Glutamatergic neuron (in vitro differentiated cells): ENCODE measurements at places on chromosomes 6 and 20. TPM values are rescaled to one million over a fixed set of nuclear protein-coding genes. Genes with fewer than 3 reads are reported as not detected.
A peak's percentile ranks its signal among the peaks of the same experiment; 100 is the strongest.

MEI4 gene
- 0.86 TPM for total RNA-seq

REM1 gene
- 2.8 TPM for total RNA-seq

C20orf141 gene
- total RNA-seq, result not detected

TTK gene
- 6.3 TPM for total RNA-seq

VGLL2 gene
- total RNA-seq, result not detected

- no peaks in the 10 kb centered on the region for H3K36me3 ChIP-seq
- H3K27me3 ChIP-seq, result peaks cover 14% of the 10 kb centered on the region
- no peak for DNase-seq
Measured at GRCh38 chr6:43862925-43863324, 92.9 kb downstream of the VEGFA start.

DNA sequence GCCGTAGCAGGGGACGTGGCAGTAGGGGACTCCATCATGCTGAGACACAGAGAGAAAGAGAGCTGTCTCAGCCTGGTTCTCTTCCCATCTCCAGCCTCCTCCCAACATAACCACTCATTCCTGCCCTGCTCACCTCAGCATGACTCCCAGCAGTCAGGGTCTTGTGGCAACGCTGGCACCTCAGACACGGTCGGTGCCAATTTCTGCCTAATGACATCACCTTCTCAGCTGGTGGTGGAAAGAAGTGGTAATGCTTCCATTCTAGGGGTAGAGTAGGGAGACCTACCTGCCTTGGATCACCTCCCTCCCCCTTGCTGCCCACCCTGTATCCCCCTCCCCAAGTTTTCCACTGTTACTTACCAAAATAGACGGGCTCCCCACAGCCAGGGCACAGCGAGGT, 2.5 kb downstream of the CRIP3 start:
- peaks cover 3% of the 10 kb centered on the region for H3K27me3 ChIP-seq
- no peaks in the 10 kb centered on the region for H3K36me3 ChIP-seq
- H3K4me1 ChIP-seq, result no peaks in the 10 kb centered on the region
- no peak overlapping the region for H3K4me3 ChIP-seq
- H3K27ac ChIP-seq, result no peak overlapping the region
- DNase-seq, result no peak

DNA sequence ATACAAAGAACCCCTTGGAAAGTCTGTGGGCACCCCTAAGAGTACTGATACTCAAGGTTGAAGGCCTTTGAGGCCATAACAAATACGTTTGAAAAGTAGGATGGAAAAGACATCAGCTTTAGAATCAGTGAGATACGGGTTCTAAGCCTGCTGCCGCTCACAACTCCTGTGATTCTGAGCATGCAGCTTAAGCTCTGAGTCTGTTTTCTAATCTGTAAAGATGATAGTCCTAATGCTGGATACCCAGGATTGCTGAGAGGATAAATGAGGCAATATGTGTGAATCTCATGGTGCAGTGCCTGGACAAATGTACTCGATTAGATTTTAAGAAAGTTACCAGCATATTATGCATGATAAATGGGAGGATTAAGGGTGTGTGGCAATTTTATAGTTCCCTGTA, 321.0 kb upstream of the HSF2 start:
- H3K27me3 ChIP-seq, result no peaks in the 10 kb centered on the region
- no peak overlapping the region for H3K27ac ChIP-seq
- no peaks in the 10 kb centered on the region for H3K36me3 ChIP-seq

DNA sequence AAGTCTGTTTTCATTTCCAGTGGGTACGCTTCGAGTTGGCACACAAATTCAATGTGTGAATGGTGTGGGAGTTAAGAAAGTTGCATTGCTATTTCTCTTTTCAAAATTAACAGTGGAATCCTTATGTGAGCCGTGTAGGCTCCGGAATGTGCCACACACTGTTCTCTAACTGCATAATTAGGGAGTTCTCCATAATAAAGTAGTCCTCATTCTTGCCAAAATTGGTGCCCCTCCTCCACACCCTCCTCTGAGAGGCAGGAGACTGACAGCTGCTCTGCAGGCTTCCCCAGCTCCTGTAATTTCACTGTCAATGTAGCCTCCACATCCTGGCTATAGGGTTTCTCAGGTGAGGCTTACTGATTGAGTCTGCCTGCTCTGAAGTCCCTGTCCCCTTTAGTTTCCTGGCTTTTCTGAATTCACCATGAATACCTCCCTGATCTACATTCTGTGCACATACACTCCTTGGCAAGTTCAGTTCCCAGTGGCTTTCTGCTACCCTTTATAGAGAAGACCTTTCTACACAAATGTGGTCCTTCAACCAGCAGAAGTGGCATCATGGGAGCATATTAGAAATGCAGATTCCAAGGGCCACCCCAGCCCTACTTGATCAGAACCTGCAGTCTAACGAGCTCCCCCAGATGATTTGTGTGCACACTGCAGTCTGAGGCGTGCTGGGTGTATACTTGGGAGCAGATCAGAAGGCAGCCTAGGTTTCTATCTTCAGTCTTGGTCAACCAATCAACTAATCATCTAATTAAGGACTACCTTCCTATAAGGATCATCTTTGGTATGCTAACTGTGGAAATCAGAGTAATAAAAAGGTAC, 19.9 kb upstream of the CCN6 start:
- no peak overlapping the region for H3K4me3 ChIP-seq
- H3K27me3 ChIP-seq, result peaks cover 5% of the 10 kb centered on the region

DNA sequence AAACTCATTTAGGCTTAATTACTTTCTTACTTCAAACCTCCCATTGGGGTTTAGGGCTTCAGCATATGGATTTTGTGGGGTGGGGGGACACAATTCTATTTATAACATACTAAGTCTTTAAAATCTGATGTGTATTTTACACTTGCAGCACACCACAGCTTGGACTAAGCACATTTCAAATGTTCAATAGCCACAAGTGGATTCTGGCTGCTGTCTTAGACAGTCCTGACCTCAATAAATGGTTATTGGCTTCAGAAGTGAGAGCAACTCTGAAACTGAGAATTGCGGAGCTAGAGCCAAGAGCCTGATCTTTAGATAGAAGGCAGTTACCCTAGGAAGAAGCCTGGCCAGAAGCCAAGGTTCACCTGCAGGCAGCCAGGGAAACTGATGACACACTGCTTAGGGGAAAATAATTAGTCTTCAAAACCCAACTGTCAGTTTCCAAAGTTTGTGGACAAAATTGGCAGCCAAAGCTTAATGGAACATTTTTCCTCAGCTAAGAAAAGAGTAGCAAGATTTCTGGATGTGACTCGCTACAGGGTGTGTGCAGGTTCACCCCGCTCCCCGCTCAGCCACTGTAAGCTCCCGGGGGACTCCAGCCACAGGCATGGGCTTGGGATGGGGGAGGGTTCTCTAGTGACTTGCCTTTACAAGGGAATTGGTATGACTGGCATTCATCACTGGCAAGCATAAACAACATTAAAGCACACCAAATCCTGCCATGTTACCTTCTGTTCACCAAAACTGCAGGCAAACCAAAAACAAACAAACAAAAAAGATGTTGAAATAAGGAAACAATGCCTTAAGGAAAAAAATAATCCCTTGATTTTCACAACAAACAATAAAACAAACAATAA, 219.8 kb downstream of the TFAP2A start:
- DNase-seq, result no peak
- no peaks in the 10 kb centered on the region for H3K36me3 ChIP-seq
- H3K27ac ChIP-seq, result no peak overlapping the region
- H3K4me3 ChIP-seq, result no peak overlapping the region

DNA sequence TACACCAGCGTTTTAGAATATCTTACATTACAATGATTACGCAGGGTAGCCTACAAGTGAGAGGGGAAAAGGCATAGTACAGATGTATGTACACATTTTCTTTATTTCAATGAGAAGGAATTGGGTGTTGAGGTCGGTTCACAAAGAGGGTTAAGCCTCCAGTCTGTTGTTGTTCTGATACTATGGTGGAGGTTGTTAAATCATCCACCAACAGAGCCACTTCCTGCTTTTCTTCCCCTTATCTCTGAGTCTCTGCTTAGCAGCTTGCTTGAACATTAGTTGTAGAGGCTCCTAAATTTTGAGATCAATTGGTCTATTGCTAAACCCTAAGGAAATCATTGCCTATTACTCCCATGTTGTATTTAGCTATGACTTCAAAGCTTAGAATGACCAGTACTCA, 7.3 kb downstream of the RGS17 start:
- H3K27ac ChIP-seq, result no peak overlapping the region
- H3K36me3 ChIP-seq, result no peaks in the 10 kb centered on the region
- H3K27me3 ChIP-seq, result no peaks in the 10 kb centered on the region
- H3K4me1 ChIP-seq, result no peaks in the 10 kb centered on the region
- no peak overlapping the region for H3K4me3 ChIP-seq

DNA sequence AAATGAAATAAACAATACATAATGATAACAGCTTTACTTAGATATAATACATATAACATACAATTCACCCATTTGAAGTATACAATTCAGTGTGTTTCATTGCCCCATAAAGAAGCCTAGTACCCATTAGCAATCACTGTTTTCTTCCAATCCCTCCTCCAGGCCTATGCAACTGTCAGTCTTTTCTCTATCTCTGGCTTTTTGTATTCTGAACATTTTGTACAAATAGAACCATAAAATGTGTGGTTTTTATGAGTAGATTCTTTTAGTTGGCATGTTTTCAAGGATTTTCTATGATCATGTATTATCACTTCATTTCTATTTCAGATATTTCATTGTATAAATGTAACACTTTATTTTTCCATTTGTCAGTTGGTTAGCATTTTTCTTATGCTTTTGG, 54.6 kb upstream of the MYO6 start:
- no peaks in the 10 kb centered on the region for H3K36me3 ChIP-seq
- H3K4me1 ChIP-seq, result no peaks in the 10 kb centered on the region
- DNase-seq, result no peak
- no peak overlapping the region for H3K4me3 ChIP-seq
- no peak overlapping the region for H3K27ac ChIP-seq

DNA sequence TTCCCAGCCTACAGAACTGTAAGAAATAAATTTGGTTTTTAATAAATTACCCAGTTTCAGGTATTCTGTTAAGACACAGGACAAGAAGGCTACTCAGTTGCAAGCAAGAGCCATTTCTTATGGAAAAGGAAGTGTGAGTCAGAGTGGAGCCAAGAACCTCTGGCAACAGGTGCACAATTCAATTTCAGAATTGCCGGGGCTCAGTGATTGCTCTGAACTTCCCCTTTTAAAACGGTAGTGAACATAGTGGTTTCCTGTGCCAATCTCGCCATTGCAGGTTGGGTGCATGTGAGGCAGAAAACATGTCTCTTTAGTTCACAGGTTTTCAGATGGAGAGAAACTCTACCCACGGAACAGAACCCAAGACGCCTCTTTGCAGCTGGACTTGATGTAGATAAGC, 16.4 kb downstream of the PIGT start:
- no peaks in the 10 kb centered on the region for H3K36me3 ChIP-seq
- H3K27me3 ChIP-seq, result no peaks in the 10 kb centered on the region
- H3K27ac ChIP-seq, result no peak overlapping the region
- no peak overlapping the region for H3K4me3 ChIP-seq
- DNase-seq, result no peak
- H3K4me1 ChIP-seq, result no peaks in the 10 kb centered on the region

DNA sequence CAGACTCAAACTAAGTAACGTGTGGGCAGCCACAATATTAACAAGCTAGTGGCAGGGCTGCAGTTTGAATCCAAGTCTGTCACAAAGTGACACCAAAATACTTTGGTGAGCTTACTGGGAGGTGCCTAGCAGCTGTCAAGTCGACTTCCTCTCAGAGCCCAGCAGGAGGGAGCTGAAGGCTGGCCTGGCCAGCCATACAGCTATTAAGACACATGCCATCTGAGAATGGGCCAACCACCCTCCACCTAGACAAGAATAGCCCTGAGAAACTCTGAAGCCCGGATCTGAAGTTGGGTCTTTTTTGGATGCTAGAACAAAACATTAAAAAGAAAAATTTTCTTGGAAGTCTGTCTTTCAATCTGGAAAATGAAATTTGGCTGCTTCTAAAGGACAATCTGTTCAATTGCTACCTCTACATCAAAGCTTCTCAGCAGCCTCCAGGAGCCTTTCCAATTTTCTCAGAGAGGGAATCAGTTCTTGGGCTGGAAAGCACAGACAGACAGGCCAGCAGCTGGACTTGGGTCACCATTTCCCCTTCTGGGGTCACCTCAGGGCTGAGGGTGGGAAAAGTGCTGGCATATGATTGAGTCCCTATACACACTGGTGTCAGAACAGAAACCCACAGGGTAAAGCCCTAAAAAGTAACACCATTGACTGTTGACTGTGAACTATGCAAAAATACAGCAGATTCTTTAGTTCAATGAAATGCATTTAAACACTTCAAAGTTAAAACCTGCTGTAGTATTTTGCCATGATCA, 42.9 kb downstream of the UQCC1 start:
- peak overlapping the region; percentile 30 for H3K27ac ChIP-seq
- DNase-seq, result no peak
- H3K36me3 ChIP-seq, result no peaks in the 10 kb centered on the region
- H3K27me3 ChIP-seq, result no peaks in the 10 kb centered on the region
- H3K4me1 ChIP-seq, result peaks cover 15% of the 10 kb centered on the region
- H3K4me3 ChIP-seq, result no peak overlapping the region

- no peaks in the 10 kb centered on the region for H3K27me3 ChIP-seq
- no peak overlapping the region for H3K27ac ChIP-seq
- no peak overlapping the region for H3K4me3 ChIP-seq
- peaks cover 7% of the 10 kb centered on the region for H3K4me1 ChIP-seq
- no peak for DNase-seq
Measured at GRCh38 chr20:14197097-14197496, 140.3 kb downstream of the FLRT3 start.

GRCh38 chr6:74657011-74657410, 548.8 kb downstream of the COL12A1 start:
- DNase-seq, result no peak
- no peak overlapping the region for H3K27ac ChIP-seq
- H3K4me1 ChIP-seq, result no peaks in the 10 kb centered on the region

- H3K36me3 ChIP-seq, result no peaks in the 10 kb centered on the region
- no peak overlapping the region for H3K27ac ChIP-seq
- no peaks in the 10 kb centered on the region for H3K27me3 ChIP-seq
Measured at GRCh38 chr20:38970302-38970701, 8.2 kb downstream of the DHX35 start.

GRCh38 chr20:20439602-20440190, 71.8 kb downstream of the INSM1 start:
- no peak overlapping the region for H3K4me3 ChIP-seq
- no peak for DNase-seq
- no peaks in the 10 kb centered on the region for H3K36me3 ChIP-seq
- no peak overlapping the region for H3K27ac ChIP-seq

DNA sequence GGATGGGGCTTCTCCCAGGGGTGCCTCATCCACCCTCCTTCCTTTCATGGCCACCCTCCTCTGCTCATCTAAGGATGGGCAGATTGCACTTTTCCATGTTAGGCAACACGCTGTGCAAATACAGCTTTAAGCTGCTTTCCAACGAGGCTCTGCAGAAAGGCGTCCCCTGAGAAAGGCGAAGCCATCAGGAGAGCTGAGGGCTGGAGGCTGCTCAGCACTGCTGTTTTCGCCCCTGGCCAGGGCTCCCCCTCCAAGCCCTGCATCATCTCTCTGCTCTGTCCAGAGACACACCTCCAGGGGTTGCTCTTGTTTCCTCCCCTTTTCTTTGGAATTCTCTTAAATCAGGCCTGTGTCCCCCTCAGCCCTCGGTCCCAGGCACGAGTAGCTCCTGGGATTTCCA, 526.1 kb downstream of the CDH26 start:
- H3K4me1 ChIP-seq, result peaks cover 8% of the 10 kb centered on the region
- peaks cover 3% of the 10 kb centered on the region for H3K27me3 ChIP-seq
- no peak overlapping the region for H3K4me3 ChIP-seq
